ENCODE measurements at places on chromosomes 3 and 15.

DNA sequence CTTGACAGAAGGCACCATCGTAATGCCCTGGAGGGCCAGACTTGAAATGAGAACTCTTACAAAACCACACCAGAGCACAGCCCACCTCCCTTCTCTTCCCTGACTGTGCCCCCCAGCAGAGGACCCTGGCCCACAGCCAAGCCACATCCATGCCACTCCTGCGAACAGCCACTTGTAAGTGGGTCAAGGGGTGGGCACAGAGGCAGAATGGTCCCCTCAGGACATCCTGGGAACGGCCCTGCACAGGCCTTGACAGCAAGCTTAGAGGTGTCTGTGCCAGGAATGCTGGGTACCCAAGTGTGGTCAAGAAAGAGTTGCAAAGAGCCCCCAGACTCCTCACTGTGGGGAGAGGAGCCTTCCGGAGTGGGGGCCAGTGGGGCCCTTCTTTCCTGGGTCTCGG lies 33.3 kb downstream of the HCN4 start:
- no peak for DNase-seq

GRCh38 chr3:108118038-108118768 lies 27.4 kb upstream of the CD47 start:
- no peak for DNase-seq

- DNase-seq, result no peak
Observed at GRCh38 chr3:43294975-43295374, 8.6 kb downstream of the SNRK start.

DNA sequence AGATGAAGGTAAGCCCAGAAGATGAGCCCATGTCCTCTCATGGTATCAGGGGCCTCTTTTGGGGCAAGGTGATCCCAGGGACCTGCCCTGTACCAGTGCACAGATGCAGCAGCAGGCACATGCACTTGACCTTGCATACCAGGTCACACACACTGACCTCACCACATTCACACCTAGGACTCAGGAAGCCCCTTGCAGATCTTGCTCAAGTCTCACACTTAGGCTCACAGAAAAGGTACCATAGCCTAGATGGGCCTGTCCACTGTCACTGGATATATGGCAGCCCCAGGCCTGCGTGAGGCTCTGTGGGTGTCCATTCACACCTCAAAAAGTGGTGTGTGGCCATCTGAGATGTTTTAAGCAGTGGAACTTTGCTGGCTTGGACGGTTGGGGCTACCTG lies 58.7 kb downstream of the CACNA2D2 start:
- no peak for DNase-seq

DNA sequence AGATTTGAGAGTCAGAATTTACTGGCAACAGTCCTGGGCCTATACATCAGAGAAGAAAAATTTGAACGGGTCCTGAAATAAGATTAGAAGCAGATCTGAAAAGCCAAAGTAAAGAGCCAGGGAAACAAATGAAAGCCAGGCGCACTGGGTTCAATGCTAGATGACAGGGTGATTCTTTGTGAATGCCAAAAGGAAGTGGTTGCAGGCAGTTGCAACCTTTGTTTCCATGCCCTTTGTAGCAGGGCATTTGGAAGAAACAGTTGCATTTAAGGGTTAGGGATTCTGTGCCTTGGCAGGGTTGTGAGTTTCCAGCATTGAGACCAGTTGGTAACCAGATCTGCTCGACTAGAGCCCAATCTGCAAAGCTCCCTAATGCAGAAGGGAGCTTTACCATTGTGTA lies 36.4 kb upstream of the MTHFS start:
- no peak for DNase-seq

GRCh38 chr3:104856741-104857140 lies 510.0 kb upstream of the ALCAM start:
- no peak for DNase-seq

- DNase-seq, result no peak
Observed at GRCh38 chr3:158700559-158700958, 28.1 kb upstream of the LXN start.

- DNase-seq, result no peak
Observed at GRCh38 chr15:79208179-79208578, 74.3 kb upstream of the ANKRD34C start.

DNA sequence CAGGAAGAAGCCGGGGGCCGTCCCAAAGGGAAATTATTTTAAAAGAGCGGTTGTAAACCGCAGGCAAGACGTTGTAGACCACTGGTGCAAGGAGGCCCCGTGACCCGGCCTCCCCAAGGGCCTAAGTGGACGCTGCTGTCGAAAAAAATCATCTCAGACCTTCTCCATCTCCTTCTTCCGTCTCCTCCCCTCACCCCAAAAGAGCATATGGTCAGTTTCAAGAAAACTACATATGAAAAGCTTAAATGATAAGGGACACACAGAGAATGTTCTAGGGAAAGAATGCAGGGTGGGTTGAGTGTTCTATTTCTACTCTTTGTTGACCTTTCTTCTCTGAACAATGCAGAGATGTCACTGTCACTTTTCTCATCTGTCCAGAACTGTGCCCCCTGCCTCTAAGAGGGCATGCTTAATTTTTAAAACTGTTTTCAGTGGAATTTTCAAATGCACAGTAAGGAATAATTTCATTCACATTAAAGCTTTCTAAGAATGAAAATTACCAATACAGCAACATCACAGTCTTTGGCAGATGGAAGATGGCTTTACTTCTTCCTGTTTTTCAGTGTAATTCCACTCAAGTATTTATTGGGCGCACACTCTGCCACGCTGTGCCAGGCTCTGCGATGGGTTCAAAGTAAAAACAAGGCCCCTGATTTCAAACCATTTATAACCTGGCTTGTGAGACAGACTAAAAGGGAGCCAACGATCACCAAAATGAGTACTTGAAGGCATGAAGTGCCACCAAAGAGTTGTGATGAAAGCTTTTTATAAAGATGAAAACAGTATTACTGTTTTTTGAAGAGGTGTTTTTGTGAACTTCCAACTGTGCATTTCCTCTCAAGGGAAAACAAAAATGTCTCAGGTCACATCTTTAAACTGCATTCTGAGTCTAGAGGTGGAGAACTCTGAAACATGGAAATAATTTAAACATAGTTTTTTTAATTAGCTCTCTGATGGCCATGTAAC lies 891 bp upstream of the TOP2B start:
- no peak for DNase-seq

GRCh38 chr3:193812791-193813500 lies 219.9 kb downstream of the OPA1 start:
- no peak for DNase-seq

DNA sequence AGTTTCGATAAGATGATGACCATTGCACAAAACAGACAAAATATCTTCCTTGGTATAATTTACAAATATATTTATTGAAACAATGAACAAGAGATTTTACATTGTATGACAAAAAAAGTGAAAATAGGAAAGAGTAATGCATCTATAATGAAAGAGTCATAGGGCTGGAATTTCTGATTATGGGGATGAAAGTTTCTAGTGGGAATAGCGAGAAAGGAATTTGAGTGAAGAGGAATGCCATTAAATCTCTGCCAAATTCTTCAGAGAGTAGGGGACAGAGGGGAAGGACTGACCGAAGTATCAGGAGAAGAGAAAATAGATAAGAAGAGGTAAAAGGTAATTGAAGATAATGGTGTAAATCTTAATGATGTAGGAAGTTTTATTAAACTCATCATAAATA lies 125.4 kb downstream of the VGLL3 start:
- DNase-seq, result no peak

DNA sequence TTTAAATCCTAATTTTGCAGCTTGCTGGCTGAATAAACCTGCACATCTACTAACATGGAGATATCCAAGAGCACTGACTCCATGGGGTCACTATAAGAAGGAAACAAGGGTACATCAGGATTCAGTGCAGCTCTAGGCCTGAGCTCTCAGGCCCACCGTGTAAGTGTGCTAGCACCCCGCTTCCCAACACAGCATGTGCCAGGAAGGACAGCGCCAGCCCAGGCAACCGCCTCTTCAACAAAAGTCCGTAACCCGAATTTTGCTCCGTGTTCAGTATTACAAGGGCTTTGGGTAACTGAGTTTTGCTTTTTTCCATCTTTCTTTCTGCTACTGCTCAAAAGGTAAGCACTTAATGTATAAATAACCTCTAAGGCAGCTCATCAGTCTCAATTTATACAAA lies 89.8 kb downstream of the LRIG1 start:
- DNase-seq, result no peak

DNA sequence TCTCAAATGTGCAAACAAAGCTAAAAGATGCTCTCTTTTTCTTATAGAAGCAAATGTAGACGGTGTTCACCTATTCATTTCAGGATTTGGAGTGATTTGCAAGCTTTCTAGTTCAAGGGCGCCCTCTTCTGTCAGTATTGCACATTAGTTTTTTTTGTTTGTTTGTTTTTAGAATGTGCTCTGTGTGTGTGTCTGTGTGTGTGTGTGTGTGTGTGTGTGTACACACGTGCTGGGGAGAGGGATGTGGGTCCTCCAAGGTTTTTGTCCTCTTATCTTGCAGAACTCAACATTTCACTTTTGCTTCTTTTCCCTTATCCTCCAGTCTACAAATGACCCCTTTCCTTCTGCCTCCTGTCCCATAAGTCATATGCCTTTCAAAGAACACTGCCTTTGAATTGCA lies 23.5 kb downstream of the DNAH1 start:
- peak; percentile 71 for DNase-seq

DNA sequence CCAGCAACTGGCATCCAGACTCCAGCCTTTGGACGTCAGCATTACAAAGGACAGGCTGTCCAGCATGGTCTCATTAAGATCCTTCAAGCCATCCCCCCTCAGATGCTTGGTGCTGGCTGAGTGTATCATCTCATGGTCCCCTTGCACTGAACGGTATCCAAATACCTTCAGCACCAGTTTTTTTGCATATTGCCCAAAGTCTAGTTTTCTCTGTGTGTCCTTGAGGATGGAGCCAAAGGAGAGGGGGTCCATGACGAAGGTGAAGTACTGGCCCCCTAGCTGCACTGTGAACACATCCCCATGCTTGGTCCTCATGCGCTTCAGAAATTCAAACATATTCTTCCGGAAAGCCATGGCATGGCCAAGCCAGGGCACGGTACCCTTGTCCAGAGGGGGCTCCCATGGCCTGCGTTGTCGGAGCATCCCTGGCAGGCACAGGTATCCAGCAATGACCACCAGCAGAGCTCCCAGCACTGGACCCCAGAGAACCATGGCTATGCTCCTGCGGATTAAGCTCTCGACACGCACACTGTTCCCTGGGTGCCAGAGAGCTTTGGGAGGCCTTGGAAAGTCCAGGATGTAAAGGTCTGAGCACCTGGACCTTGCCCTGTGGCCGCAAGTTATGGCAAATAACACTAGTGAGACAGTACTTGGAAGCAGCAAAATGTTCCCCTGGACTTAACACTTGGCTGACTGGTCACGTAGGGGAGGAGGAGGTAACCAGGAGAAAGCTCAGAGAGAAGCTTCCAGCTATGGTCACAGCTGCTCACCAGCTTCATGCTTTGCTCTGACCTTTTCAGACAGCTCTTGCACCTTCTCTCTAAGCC lies at the start of gene CYP8B1:
Gene CYP8B1, minus strand, starts transcription at position 555 of the 827 bp plus-strand sequence. Its CDS starts 63 bp downstream, at position 492.
- DNase-seq, result no peak

DNA sequence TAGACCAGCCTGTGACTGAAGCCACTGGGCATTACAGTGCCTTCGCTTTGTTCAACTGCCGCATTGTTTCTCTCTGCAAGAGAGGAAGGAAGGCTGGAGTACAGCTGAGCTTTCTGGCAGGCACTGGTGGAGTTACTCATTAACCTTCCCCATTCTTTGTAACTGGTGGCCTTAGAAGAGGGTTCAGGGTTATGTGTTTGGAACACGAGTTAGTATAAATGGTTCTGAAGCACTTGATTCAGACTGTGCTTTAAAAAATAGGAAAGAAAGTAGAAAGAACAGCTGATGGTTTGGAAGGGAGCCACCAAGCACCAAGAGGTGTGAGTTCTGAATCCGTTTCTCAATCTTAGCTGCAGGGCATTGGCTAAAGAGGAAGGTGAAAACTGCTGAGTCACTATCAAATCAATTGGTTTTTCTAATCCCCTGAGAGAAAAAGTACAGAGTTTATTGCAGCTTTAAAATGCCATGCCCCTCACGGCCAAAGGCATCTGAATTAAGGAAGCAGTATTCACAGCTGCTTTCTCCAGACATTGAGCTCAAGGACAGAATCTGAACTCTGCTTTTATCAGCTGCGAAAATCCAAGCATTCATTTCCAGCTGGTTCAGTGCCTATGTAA lies 3.6 kb downstream of the HGD start:
- DNase-seq, result peak; percentile 62

DNA sequence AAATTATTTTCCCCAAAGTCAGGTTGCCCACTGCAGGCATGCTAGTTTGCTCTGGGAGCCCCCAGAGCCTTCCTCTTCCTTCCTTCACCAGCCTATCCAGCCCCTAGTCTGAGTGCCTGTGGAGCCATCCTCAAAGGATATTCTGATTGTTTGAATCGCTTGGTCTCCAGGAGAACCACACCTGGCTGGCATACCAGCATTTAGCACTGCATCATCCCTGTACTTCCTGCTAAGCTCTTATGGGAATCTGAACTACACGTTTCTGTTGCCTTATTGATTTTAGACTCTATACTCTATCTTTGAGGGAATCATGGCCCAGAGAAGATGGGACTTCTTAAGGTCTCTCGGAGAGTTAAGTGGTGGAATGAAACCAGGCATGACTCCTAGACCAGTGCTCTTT lies 26.3 kb downstream of the ZBTB38 start:
- DNase-seq, result no peak

GRCh38 chr3:177929310-177929709 lies 606.9 kb upstream of the KCNMB2 start:
- no peak for DNase-seq

DNA sequence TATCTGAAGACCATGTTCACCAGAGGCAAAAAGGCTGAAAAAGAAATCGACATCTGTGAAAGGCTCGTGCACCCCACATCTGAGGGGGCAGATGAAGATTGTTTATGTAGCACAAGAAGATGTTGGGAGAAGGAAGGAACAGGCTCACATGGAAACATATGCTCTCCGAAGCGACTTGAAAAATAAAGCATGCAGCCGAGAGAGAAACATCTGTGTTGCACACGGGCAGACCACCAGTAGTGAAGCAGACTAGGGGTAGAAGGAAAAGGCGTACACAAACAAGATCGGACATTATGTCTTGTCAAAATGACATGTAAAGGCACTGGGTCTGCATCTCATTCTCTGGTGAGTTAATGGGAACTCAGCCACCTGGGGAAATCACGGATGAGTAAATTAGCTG lies 356.5 kb downstream of the ZIC4 start:
- DNase-seq, result no peak

GRCh38 chr3:164209363-164209762 lies 868.9 kb downstream of the SI start:
- DNase-seq, result no peak

- DNase-seq, result no peak
Observed at GRCh38 chr15:70084461-70084860, 13.3 kb downstream of the TLE3 start.

GRCh38 chr15:74635228-74635627 lies 19.6 kb downstream of the CLK3 start:
- no peak for DNase-seq

- peak; percentile 56 for DNase-seq
Observed at GRCh38 chr15:65804252-65804931, 12.3 kb upstream of the DENND4A start.
